ENCODE measurements at places on chromosomes 13 and 19. TPM values are rescaled to one million over a fixed set of nuclear protein-coding genes. Genes with fewer than 3 reads are reported as not detected.

Gene MAMSTR
- total RNA-seq = 0.65 TPM

Gene ZNF284
- total RNA-seq = 1.2 TPM

Gene ZNF331
- 784 TPM for total RNA-seq

Gene CACNG7
- not detected for total RNA-seq

Gene SACS
- 11.2 TPM for total RNA-seq

Gene IGLON5
- total RNA-seq = not detected

Gene ZIK1
- 10.0 TPM for total RNA-seq

Gene ZNF578
- total RNA-seq = 1.5 TPM

Gene POSTN
- not detected for total RNA-seq

Gene CGB1
- total RNA-seq = not detected

Gene SYNGR4
- total RNA-seq = not detected

- no peak for DNase-seq
Observed at GRCh38 chr19:30222992-30223865, 149.0 kb upstream of the ZNF536 start.

- DNase-seq = no peak
Observed at GRCh38 chr13:99408703-99409000, 92.6 kb upstream of the TM9SF2 start.

GRCh38 chr19:32307591-32307990 lies 37.8 kb upstream of the ZNF507 start:
- DNase-seq = no peak

- DNase-seq = no peak
Observed at GRCh38 chr19:33089010-33089409, 8.0 kb downstream of the GPATCH1 start.

- DNase-seq = no peak
Observed at GRCh38 chr13:68834375-68834774, 1273.3 kb upstream of the ATXN8OS start.

- DNase-seq = no peak
Observed at GRCh38 chr13:112132142-112132541, 65.2 kb downstream of the SOX1 start.

GRCh38 chr13:30421093-30422053 lies 920 bp upstream of the UBE2L5 start:
- peak; percentile 51 for DNase-seq

- no peak for DNase-seq
Observed at GRCh38 chr13:110232142-110232541, 74.8 kb downstream of the COL4A1 start.

DNA sequence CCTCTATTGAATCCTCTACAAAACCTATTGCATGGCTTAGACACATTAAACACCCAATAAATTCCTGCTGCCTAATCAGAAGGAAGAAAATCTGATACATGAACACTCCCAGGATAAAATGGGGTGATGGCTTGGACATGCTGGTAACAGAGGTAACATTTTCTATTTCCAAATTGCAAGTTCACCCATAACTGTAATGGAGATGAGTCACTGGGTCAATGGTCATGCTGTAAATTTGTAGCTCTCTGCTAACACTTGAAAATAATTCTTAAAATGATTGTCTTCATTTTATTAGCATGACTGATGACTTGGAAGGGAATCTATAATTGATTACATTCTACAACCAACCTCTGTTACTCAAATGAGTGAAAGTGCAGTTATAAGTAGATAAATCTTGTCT lies 434.1 kb downstream of the FGF14 start:
- no peak for DNase-seq

GRCh38 chr19:48588670-48589401 lies 17.7 kb upstream of the SPACA4 start:
- DNase-seq = peak; percentile 75

- DNase-seq = no peak
Observed at GRCh38 chr13:85186356-85187045, 612.7 kb downstream of the SLITRK6 start.

GRCh38 chr19:19062454-19063182 lies 1.2 kb upstream of the SLC25A42 start:
- no peak for DNase-seq

- no peak for DNase-seq
Observed at GRCh38 chr19:15452111-15453047, 2.6 kb upstream of the WIZ start.

DNA sequence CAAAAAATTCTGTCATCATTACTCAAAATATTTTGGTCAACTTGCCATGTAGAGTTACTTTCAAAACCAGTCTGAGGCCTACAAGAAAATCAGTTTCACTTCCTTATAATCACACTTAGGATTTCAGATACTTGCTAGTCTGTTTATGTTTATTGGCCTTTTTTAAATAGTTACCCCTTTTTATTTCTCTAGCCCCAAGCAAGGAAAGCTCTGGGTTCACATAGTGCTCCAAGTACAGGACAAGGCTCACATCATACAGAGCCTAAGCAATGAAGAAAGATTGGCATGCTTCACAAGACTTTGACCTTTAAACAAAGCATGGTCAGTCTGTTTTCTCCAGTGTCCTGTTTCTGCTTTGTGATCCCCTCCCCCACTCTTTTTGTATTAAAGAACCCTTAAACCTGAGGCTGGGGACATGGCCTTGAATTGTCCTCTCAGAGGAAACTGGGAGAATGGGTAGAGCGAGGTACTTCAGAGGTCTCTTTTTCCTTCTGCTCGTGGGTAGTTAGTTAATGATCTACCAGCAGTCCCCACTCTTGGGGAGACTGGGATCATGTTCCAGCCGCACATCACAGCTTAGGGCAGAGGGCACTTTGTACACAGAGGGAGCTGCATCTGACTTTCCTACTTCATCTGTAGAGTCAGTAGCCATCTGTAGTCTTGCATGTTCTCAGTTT lies 30.7 kb downstream of the CEACAM1 start:
- DNase-seq = no peak

DNA sequence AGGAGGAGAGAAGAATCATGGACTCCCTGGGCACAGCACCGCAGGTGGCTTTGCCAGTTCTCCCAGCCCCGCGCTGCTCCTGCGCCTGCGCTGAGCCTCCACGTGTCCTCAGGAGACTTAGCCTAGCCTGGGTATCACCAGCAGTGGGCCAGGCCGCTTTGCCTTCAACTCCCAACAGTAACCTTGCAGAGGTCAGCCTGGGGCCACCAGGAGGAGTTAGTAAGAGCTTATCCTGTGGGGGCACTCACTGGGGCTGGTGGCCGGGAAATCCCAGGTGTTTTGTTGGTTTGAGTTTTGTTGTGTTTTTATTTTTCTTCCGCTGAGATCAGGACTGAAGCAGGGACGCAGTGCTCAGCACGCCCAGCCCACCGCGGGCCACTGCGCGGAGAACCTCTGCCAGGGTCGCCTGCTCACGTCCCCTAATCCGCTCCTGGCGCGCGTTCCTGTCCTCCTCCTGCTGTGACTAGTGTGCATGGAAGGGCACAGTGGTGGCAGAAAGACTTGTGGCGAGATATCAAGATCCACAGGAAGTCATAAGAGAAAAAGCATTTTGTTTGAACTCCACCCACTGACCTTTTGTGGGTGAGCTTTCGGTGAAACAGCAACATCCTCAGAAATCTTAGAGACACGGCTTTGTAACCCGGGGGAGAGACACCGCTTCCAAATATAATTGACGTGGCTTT lies 207.4 kb upstream of the RFC3 start:
- peak; percentile 7 for DNase-seq

DNA sequence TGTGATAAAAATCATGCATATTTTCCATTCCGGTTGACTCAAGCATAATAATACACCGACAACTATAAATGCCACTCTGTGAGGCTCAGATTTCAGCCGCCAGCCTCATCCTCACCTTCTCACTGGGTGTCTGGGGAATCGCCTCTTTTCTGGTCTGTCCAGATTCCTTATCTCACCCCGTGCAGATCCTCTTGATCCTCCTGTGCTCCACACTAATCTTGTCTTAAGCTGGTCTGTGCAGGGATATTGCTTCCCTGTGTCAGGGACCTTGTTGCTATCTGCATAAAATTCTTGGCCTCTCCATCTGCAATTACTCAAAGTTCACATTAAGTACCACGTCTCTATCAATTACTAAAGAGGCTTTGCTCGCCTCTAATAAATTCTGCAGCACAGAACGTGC lies 116.6 kb upstream of the SPACA7 start:
- no peak for DNase-seq

DNA sequence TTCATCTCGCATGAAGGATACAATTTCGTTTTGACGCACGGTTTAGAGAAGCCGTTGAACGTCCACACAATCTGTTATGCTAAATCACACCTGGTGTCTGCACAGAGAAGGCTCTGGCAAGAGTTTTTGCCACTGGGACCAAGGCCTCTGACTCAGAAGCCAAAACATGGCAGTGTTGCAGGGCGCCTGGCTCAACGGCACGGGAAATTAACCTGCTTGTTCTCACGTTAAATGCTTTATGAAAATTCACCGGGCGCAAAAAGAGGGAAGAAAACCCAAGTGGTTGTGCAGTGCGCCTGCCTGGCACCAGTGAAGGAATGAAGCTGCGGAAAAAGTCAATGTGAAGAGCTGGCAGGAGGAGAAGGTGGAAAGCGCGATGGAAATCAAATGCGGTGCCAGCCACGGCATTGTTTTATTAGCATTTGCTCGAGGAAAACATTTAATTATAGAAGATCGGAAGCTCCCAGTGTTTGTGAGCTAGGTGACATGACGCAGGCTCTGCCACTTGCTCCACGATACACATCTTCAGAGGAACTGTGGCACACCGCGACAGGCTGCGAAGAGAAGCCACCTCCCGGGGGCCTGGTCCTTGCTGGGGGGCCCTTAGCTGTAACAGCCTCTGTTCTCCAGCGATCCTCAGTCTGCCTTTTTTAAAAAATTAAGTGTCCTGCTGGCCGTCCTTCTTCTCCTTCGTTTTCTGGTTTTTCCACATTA lies 126.2 kb downstream of the ZIC5 start:
- no peak for DNase-seq

Data from CD8-positive, alpha-beta T cell (primary cell).